ENCODE measurements at places on chromosomes 12 and 14.

- DNase-seq: no peak
These were observed 28.4 kb upstream of the SFSWAP start for GRCh38 chr12:131682510-131682895.

DNA sequence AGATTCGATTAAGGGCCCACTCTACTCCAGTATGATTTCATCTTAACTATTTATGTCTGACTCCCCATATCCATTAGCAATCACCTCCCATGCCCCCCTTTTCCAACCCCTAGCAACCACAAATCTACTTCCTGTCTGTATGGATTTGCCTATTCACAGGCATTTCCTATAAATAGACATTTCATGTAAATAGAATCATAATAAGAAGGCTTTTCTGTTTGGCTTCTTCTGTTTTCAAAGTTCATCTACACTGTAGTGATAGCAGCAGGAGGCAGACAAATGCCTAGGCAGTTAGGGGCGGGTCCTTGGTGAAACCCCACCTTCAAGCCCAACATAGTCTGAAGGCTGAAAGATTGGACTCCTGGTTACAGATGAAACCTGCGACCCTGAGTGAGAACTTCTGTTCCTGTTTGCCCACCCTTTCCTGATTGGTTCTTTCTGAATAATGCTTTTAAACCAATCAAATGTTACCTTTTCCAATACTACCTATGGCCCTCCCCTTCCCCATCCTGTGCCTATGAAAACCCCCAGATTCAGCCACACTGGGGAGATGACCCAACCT lies 62.1 kb upstream of the HECTD1 start:
- no peak for DNase-seq

DNA sequence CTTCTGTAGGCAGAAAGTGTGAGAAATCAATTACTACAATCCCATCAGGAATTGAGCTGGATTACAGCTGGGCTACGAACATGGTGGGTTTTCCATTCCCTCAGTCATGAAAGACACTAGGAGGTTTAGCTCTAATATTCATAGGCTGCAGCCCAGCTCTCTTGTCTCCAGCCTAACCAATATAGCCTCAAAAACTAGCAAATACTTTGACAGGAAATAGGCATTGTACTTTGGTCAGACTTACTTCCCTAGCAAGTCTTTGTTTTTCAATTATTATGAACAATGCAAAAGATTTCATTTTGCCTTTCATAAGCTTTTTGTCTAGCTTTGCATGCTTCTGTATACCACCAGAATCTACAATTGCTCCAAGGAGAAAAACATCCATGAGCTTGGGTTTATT lies 296.2 kb downstream of the GPHN start:
- DNase-seq: no peak

DNA sequence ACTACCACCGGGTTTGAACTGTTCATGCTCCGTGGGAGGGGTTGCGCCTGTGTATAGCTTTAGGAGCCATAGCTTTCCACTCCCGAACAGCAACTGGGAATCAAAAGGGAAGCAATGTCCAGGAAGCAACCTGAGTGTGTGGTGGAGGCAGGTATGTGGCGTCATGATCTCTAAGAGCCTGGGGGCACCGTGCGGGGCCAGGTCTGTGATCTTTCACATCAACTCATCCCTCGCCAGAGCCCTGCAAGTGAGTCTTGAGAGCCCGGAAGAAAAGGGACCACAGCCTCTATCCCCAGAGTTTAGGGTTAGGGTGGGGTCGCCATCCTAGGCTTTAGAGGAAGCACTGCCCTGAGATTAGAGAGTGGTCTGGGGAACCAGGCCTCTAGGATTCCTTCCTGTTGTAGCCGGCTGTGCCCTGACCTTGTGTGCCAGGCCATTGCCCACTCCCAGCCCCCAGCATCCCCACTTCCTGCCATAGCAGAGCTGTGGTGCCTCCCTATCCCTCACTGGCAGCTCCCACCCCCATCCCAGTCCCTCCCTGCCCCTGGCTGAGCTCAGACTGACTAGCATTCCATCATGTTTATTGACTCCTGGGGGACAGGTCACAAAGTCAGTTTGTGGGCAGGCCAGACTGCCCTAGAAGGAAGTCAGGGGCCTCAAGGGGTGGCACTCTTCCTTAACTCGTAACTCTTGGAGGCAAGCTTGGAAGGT lies 745 bp upstream of the ADCY4 start:
- DNase-seq: no peak

DNA sequence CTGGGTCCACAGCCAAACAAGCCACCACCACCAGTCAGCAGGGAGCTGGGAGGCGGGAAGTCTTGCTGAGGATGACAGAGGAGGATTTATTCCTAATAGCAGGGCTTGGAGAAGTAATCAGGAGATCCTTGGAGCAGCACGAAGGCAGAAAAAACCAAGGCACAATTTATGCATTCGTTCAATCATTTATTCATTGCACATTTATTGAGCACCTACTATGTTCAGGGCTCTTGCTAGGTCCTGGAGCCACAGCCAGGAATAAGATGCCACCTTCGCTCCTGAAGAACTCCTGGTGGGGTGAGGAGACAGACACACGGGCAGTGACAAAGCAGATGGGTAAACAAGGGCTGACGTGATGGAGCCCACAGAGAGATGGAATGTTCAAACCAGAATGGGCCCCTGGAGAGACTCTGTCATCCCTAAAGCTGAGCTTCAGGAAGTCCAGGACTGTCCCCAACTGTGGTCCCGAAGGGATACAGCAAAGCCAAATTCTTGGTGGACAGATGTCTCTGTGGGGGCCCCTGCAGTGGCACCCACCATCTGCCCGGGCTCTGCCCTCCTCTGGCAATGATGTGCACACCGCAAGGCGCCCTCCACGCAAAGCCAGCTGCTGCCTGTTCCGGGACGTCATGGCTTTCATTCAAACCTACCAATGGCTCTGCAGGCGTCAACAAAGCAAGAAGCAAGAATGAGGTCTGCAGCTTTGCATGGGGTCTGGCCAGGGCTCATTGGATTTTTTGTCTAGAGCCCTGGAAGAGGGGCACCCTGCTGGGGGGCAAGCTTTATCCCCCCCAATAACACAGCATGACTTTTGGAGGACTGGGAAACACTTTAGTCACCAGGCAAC lies 3.0 kb upstream of the TESC start:
- no peak for DNase-seq

GRCh38 chr12:62848418-62848817 lies 86.5 kb downstream of the PPM1H start:
- DNase-seq: no peak

GRCh38 chr12:41213648-41214047 lies 25.5 kb downstream of the PDZRN4 start:
- DNase-seq: no peak

DNA sequence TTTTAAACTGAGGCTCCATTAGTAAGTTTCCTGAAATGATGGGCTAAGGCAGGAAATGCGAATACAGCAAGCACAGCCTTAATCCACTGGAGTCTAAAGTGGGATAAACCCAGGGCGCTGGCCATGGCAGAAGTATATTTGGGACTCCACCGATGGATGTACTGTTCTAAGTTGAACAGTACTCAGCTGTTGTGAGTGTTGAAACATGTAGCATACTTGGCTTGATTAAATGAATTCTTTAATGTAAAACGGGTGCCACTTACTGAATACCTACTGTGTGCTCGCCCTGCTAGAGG lies 996 bp downstream of the SSPN start:
- DNase-seq: no peak

- DNase-seq: no peak
These were observed 12.5 kb downstream of the PLEKHG6 start for GRCh38 chr12:6322969-6323339.

DNA sequence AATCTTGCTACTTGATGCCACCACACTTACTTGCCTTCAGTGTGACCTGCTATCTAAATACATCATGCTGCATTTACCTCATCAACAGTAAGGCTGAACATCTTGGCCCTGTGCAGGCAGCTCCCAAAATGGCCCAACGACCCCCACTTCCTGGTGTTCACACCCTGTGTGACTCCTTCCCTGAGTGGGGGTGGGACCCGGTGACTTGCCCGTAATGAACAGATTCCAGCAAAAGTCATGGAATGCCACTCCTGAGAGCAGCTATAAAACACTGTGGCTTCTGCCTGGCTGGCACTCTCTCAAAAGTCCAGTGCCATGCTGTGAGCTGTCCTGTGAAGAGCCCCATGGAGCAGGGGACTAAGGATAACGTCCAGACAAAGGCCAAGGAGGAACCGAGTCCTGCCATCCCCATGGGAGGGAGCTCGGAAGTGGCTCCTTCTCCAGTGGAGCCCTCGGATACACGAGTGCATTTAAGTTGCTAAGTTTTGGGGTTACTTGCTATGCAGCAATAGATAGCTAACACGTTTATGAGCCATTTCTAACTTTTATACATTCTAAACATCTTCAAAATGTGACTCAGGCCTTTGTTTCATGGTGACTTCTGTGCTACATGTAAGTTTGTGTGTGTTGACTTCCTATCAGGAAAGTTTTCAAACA lies 33.0 kb downstream of the P2RX2 start:
- no peak for DNase-seq

DNA sequence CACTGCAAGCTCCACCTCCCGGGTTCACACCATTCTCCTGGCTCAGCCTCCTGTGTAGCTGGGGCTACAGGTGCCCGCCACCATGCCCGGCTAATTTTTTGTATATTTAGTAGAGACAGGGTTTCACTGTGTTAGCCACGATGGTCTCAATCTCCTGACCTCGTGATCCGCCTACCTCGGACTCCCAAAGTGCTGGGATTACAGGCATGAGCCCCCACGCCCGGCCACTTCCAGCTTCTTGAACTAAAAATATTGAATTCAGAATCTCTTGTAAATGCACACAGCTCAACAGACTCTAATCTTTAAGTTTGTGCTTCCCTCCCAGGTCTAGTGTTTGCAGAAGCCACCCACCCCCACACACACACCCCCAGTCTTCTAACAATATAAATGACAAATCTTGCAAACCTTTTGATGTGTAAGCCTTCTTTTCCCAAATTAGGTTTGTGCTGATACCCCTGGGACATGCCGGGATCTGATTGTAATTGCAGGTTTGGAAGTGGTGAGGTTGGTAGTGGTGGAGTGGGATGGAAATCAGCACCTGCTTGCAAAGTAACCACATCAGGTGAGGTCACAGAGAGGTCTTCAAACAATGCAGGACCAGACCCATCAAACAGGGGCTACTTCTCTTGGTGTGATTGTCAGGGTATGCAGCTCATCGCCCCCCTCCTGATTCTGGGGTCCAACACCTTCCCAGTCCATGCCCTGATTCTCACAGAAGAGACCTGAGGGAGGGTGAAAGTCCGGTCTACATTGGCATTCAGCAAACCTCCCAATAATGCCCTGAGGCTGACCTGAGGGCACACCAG lies 51.4 kb upstream of the GPR132 start:
- no peak for DNase-seq

DNA sequence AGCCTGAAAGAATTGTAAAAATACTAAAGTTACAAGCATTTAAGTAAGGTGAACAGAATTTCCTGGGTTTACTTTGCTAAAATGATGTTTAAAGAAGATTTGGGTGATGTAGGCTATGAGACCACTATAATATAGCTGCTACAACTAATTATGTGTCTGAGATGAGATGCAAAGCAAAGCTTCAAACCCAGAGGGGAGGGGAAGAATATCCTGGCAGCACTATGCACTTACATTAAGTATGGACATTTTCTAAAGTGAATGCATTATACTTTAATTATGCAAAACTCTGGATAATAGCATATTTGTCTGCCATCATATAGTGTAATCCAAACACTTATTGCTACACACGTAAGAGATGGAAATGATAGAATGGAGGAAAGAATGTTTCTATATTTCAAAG lies 1003.7 kb downstream of the GALC start:
- no peak for DNase-seq

DNA sequence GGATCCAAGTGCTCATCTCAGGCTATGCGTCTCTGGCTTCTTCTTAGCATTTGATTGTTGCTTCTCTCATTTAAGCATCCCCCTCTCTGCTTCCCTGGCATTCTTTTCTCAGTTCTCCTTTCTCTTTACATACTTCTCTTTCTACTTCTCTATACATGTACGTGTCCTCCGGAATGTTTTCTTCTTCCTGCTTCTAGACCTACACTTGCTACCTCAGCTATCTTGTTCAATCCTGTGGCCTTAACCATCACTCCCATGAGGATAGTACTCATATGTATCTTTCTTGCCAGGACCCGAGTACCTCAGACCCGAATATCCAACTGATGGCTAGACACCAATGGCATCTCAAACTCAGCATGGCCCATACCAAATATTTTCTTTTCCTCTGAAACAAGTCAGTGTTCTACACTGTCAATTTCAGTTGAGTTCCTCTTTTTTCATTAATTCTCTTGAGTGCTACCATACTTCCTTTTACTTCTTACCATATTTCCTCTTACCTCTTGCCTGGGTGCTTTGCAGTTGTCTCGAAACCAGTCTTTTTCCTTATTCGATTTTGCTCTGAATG lies 115.1 kb upstream of the SLC38A2 start:
- no peak for DNase-seq

DNA sequence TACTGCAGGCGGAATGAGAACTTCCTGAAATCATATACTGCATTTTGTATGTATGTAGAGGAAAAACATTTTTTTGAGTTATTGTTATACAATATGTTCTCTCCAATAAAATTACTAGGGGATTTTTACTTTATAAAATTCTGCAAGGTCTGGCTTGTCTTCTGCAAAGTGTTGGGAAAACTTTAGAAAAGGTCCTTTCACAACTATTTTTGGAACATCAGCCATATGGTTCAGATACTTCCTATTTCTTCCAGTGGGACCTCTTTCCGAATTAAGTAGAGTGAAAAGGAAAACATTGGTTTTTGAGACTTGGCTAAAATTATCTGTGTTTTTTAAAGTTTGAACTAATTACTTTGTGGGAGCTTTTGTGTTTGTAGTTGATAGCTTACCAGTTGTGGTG lies 52.7 kb downstream of the DAAM1 start:
- DNase-seq: no peak

GRCh38 chr14:105865904-105866840 lies 339.8 kb downstream of the TMEM121 start:
- DNase-seq: no peak

- no peak for DNase-seq
These were observed 3.0 kb downstream of the GAS2L3 start for GRCh38 chr12:100576331-100577036.

DNA sequence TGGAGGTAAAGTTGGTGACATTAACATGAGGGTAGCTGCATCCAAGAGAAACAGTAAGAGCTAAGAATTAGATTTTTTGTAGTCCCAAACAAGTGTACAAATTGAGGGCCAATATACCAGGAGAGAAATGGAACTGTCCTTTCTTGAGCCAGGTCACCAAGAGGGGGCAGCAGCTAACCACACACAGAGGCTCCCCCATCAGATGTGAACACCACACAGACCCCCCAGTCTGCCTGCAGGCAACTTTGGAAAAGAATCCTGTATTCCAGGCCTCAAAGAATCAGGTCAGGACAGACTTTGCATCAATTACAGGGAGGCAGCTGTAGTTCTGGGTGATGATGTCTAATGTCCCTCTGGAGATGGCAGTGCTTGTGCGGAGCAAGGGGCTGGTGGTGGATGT lies 77.9 kb downstream of the SPTB start:
- no peak for DNase-seq

- no peak for DNase-seq
These were observed 7.9 kb downstream of the TRIM9 start for GRCh38 chr14:51087031-51087441.

- DNase-seq: no peak
These were observed 4.5 kb downstream of the DHRS2 start for GRCh38 chr14:23640524-23641141.

- no peak for DNase-seq
These were observed 290.6 kb upstream of the NAV3 start for GRCh38 chr12:77540097-77540496.

GRCh38 chr12:24349051-24349799 lies 399.8 kb upstream of the SOX5 start:
- no peak for DNase-seq

- DNase-seq: no peak
These were observed 62.9 kb downstream of the GLRX5 start for GRCh38 chr14:95597784-95598211.
